Stimulated activated CD4-positive, alpha-beta T cell treated with anti-CD3 and anti-CD28 coated beads, Interleukin-1b, Interleukin-23, amount 100 ng/mL, for 4 hours (primary cell): ENCODE measurements at places on chromosomes 4 and X.

- no peak for DNase-seq
These were observed 1.3 kb upstream of the ATP10D start for GRCh38 chr4:47483745-47484144.

DNA sequence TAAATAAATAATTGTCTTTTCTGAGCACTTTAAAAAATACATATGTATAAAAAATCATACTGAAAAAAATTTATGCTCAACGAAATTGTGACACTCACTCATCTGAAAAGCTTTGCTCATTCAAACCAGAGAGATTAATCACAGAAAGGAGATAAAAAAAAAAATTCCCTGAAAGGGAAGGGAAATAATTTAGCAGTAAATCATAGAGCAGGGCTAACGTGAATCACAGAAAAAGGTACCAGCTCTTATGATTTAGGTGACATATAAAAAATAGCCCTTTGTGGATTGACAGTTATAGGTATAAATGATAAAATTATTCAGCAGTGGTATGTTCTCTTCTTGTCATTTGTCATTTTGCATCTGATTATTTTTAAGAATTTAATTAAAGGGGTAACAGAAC lies 552.7 kb upstream of the TENM3 start:
- no peak for DNase-seq

DNA sequence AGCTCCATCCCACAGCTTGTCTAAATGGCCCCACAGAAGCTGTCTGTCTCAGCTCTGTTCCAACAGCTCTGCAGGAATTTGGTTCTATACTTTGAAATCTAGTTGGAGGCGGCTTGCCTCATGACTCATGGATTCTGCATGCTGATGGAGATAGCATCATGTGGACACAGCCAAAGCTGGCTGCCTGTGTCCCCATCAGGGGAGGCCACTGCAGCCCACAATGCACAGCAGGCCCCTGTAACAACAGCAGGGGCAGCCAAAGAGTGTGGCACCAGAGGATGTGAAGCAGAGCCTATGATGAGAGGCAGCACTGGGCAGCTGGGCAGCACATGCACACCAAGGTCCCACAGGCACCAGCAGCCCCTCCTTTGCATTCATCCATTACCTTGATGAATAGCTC lies 67.2 kb downstream of the DCAF12L1 start:
- DNase-seq, result no peak

- DNase-seq, result no peak
These were observed 36.9 kb upstream of the PROM1 start for GRCh38 chr4:16120720-16121119.

GRCh38 chrX:24777660-24778059 lies 83.9 kb downstream of the POLA1 start:
- no peak for DNase-seq

- no peak for DNase-seq
These were observed 69.5 kb downstream of the IL15 start for GRCh38 chr4:141705747-141706377.

DNA sequence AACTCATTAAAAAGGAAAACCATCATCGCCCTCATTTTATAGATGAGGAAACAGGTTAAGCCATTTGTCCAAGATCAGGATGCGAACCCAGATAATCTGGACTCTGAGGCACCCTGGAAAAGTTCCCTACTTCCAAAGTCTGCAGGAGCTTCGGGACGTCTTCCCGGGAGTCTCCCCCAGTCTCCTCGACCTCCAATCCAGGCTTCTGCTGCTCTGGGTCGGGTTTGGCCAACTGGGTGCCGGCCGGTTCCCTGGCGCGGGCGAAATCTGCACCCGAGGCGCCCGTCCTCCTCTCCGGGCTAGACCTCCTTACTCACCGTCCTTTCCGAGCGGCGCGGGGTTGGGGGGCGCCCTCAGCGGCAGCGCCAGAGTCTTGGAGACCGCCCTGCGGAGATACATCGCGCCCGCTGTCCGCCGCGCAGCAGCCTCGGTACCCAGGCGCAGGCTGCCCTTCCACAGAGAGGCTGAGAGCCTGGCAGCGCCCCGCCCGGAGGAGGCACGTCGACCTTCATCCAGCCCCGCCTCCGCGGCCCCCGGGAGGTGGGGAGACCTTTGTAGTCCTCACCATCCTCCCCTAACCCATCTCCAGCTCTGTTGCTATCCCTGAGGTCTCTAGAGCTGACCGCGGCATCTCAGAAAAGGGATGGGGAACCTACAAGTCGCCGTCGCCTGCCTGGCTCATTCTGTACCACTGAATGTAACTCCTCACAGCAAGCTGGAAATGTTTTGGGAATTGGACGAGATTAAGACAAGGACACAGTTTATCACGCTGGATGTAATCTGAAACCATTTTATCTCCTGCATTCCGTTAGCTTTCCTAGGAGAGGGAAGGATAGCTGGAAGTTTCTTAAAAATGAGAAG lies at the start of gene MGARP:
Gene MGARP (minus strand): TSS at position 466 of the 861 bp plus-strand sequence. CDS start 67 bp downstream, at position 399.
- DNase-seq, result no peak

- no peak for DNase-seq
These were observed 51.5 kb upstream of the ANTXR2 start for GRCh38 chr4:80124246-80125211.
